H9 (cell line): ENCODE measurements at places on chromosomes 7 and 10. TPM values are rescaled to one million over a fixed set of nuclear protein-coding genes. Genes with fewer than 3 reads are reported as not detected.

The CXCL12 gene
- total RNA-seq: 28.3 and 29.5 TPM in 2 replicates

The HGF gene
- total RNA-seq: 0.04 and 0.15 TPM in 2 replicates

The GLI3 gene
- total RNA-seq: 43.0 and 45.0 TPM in 2 replicates

The WDFY4 gene
- total RNA-seq: not detected in 2 replicates

The MET gene
- 5.0 and 5.5 TPM in 2 replicates for total RNA-seq

The MARCHF5 gene
- 16.7 and 17.6 TPM in 2 replicates for total RNA-seq

The PTF1A gene
- not detected in 2 replicates for total RNA-seq

The JAKMIP3 gene
- 0.50 and 0.55 TPM in 2 replicates for total RNA-seq

The SMKR1 gene
- total RNA-seq: 0.35 and 0.87 TPM in 2 replicates

The LLCFC1 gene
- not detected in 2 replicates for total RNA-seq

The NRAP gene
- 0.04 TPM in 1 of 2 replicates, not detected in the other for total RNA-seq

The FXYD4 gene
- not detected in 2 replicates for total RNA-seq

The HIPK2 gene
- total RNA-seq: 19.0 and 21.9 TPM in 2 replicates

The FOXP2 gene
- total RNA-seq: not detected in 2 replicates

The FAM20C gene
- 57.2 and 62.6 TPM in 2 replicates for total RNA-seq

The KCTD7 gene
- total RNA-seq: 8.9 and 10.0 TPM in 2 replicates

The CCL24 gene
- not detected in 2 replicates for total RNA-seq
